ENCODE measurements at places on chromosomes 7 and 10.

GRCh38 chr7:33836797-33837355 lies 68.5 kb upstream of the BMPER start:
- no peak overlapping the region for H3K4me3 ChIP-seq
- no peaks in the 10 kb centered on the region for H3K36me3 ChIP-seq
- ATAC-seq: no peak
- H3K27ac ChIP-seq: no peak overlapping the region

DNA sequence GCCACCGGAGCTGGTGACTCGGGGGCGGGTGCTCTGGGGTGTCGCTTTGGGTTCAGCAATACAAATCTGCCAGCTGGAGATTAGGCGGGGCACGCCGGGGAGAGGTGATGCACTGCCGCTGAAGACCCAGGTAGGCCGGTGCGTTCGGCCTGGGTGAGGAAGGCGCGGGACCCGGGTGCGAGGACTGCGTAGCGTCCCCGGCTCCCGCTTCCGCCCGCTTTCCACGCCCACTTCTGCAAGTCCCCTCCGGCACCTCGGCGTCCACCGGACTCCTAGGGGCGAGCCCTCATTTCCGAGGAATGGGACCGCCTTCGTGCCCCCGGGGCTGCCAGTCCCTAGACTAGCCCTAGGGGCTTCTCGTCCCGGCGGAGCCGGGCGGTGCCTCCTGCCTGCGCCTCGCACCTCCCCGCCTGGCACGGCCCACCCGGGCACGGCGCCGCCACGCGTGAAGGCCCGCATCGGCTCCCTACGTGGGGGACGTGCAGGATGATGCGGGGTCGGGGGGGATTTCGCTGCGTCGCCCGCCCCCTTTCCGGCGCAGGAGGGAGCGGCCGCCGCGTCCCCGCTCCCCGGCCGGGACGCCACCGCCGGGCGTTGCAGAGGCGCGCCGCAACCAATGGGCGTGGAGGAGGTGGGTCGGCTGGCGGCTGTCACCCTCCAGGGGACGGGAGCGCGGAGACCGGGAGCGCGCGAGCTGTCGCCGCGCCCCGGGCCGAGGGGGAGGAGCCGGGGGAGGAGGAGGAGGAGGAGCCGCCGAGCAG lies 40.0 kb downstream of the HK1 start:
- peak overlapping the region; percentile 87 for H3K27ac ChIP-seq
- peaks cover 22% of the 10 kb centered on the region for H3K4me1 ChIP-seq
- H3K27me3 ChIP-seq: no peaks in the 10 kb centered on the region
- ATAC-seq: peak; percentile 83
- H3K36me3 ChIP-seq: peaks cover 44% of the 10 kb centered on the region

DNA sequence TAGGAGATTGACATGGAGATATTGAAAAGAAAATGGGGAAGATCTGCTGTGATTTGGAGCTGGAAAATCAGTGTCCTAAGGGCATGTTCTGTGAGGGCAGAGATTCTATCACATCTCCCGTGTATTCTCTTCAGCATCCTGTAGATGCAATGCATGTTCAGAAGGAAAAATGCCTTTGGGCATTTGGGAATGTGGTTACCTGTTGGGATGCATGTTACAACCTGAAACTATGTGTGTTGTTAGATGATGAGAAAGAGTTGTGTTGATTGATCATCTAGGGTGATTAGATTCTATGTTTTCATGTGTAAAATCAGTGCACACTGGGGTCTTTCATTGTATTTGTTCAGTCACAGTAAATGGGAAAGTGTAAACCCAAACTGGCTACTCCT lies 14.7 kb downstream of the CUZD1 start:
- no peak overlapping the region for H3K27ac ChIP-seq
- no peak overlapping the region for H3K4me3 ChIP-seq
- peaks cover 51% of the 10 kb centered on the region for H3K36me3 ChIP-seq
- H3K27me3 ChIP-seq: no peaks in the 10 kb centered on the region

DNA sequence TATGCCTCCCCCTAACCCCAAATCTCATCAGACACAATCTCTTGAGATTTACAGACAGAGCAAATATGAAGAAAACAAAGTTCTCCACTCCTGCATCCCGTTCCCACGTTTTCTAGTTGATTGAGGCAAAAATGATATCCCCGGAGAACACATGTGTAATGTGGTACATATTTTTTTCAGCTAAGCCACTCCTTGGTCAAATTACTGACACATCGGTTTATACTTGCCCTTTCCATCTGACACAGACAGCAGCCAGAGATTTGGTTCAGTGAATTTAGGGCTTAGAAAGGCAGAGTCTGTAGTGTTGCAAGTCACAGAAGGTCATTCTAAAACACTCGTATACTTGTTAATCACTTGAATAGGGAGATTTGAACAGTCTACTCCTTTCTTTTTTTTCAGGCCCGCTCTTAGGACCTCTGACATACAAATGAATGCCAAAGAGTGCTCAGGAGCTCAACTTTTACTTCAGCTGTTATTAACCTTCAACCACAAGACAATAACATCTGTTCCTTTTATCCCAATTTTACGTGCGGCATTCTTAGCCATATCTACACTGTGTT lies 1.8 kb upstream of the DDX50 start:
- peaks cover 36% of the 10 kb centered on the region for H3K36me3 ChIP-seq
- peaks cover 19% of the 10 kb centered on the region for H3K4me1 ChIP-seq
- peak overlapping the region; percentile 93 for H3K4me3 ChIP-seq
- no peaks in the 10 kb centered on the region for H3K27me3 ChIP-seq

DNA sequence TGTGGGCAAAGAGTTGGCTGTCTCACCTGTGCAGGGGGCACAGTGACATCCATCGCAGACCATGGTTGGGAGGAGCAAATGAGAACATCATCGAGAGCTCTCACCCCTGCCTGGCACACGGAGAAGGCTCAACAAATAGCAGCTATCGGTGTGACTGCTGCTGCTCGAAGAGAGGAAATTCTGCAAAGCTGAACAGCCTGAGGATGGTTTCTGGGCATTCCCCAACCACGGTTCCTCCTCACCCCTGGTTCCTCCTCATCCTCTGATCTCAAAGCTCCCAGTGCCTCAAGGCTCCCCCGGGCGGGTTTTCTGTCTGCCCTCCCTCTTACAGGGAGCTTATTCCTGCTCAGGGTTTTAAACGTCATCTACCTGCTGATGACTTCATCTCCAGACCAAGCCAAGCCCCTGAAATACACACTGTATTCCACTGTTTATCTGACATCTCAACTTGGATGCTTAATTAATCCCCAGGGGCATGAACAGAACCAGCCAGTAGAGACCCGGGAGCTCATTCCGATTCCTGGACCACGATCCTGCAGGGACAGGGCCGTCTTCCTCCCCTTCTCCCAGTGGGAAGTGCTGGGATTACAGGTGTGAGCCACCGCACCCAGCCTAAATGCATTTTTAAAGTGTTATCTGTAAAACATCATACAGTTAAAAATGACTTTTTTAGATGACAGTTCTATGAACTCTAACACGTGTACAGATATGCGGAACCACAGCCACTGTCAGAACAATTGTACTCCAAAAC lies 19.5 kb upstream of the NOM1 start:
- no peak overlapping the region for H3K27ac ChIP-seq
- peak; percentile 50 for ATAC-seq
- no peak overlapping the region for H3K4me3 ChIP-seq
- H3K4me1 ChIP-seq: peaks cover 5% of the 10 kb centered on the region

DNA sequence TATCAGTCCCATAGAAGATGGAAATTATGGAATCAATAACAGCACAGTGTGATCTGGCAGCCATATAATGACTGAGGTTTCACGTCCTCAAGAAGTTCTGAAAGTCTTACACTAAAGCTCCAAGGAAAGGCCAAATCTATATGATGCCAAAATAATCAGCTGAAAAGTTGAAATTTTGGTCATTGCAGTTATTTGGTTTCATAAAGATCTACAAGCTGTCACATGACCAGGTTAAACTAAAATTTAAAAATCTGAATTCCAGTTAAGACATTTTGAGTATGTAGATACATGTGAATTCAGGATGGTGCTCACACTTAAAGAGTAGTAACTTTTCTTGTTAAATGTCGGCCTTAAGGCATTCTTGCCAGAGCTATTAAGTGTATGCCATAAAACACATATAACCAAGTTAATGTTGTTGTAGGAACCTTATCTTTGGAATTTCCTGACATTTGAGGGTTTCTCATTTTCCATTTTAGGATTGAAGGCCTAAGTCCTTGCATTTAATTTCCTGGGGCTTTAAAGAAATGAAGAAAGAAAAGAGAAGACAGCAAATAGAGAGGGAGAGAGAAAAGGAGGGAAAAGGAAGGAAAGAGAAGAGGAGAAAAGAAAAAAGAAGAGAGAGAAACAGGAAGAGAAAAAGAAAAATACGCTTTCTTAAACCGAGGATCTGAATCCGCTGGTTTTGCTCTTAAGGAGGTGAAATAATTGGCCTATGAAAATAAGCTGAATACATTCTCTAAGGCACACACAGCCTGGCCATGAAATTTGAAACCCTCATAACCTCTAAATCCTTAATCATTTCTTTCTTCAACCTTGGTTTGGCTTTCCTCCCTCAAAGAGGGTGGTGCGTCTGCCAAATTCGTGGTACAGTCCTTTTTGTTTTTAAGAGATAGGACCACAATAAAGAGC lies 43.8 kb downstream of the DENND2A start:
- H3K27me3 ChIP-seq: peaks cover 27% of the 10 kb centered on the region
- no peak overlapping the region for H3K4me3 ChIP-seq
- no peak overlapping the region for H3K27ac ChIP-seq
- ATAC-seq: no peak
- no peaks in the 10 kb centered on the region for H3K4me1 ChIP-seq

- peaks cover 29% of the 10 kb centered on the region for H3K36me3 ChIP-seq
- H3K4me3 ChIP-seq: peak overlapping the region; percentile 69
- H3K27me3 ChIP-seq: peaks cover 39% of the 10 kb centered on the region
Measured at GRCh38 chr10:93061594-93062513, 1.3 kb downstream of the CYP26C1 start.

DNA sequence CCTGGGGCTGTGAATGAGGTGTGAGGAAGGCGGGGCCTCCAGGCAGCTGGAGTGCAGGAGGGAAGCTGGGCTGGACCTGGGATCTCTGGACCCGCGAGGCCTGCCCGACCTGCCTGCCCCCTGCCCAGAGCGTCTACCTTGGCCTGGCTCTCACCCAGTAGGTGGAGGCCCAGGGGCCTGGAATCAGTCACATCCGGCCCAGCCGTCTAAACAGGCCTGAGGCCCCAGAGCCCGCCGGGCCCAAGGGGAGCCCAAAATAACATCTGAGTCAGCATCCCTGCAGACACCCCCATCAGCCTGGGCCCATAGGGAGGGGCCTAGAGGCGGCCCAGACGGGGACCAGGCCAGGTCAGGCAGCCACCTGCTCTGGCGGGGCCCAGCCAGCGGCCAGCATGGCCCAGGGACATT lies 15.1 kb upstream of the ELN start:
- H3K27me3 ChIP-seq: no peaks in the 10 kb centered on the region
- H3K27ac ChIP-seq: no peak overlapping the region
- no peaks in the 10 kb centered on the region for H3K4me1 ChIP-seq
- H3K4me3 ChIP-seq: no peak overlapping the region
- ATAC-seq: no peak

GRCh38 chr10:5910323-5911100 lies 20.5 kb downstream of the FBH1 start:
- H3K36me3 ChIP-seq: peaks cover 97% of the 10 kb centered on the region
- H3K4me3 ChIP-seq: no peak overlapping the region
- H3K4me1 ChIP-seq: peaks cover 10% of the 10 kb centered on the region
- no peak overlapping the region for H3K27ac ChIP-seq
- ATAC-seq: no peak

- H3K4me1 ChIP-seq: peaks cover 4% of the 10 kb centered on the region
Measured at GRCh38 chr7:5586963-5587348, 163.3 kb upstream of the TNRC18 start.

GRCh38 chr10:29811751-29812427 lies 177.1 kb upstream of the SVIL start:
- no peaks in the 10 kb centered on the region for H3K4me1 ChIP-seq
- H3K36me3 ChIP-seq: no peaks in the 10 kb centered on the region
- H3K27me3 ChIP-seq: peaks cover 21% of the 10 kb centered on the region
- no peak overlapping the region for H3K27ac ChIP-seq
- H3K4me3 ChIP-seq: no peak overlapping the region
- peak; percentile 91 for ATAC-seq

DNA sequence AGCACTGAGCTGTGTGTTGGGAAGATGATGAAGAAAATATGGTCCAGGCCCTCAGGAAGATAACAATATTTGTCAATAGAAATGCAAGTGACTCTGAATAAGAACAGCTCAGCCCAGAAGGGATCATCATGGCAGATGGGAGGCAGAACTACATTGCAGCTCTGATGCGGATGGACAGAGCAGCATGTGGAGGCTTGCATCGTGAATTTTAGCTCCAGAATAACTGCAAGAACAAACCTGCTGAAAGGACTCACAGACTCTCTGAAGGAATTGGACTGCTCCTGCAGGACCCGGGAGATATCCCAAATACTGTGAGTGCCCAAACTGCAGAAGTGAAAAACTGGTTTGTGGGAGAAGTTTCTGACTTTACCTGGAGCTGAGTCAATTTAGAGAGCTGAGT lies 80.6 kb upstream of the LAMB4 start:
- H3K27ac ChIP-seq: no peak overlapping the region
- ATAC-seq: no peak
- no peak overlapping the region for H3K4me3 ChIP-seq
- H3K27me3 ChIP-seq: peaks cover 18% of the 10 kb centered on the region
- no peaks in the 10 kb centered on the region for H3K36me3 ChIP-seq

DNA sequence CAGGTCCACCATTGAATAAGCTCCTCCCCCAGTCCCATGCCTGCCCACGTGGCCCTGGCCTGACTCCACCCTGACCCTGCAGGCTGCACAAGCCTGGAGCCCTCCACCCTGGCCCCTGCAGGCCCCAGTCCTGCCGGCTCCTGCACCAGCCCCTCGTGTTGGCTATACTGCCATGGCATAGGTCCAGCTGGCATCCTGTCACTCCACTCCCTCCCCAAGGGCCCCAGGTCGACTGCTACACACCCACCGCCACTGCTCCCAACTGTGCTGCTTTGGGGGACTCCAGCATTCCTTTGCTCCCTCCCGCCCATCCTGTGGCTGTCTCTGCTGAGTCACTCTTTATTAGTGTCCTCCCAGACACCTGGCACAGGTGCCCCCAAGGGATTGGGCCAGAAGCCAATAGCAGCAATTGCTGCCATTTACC lies 32.4 kb upstream of the HSPA12A start:
- H3K4me3 ChIP-seq: no peak overlapping the region
- peaks cover 10% of the 10 kb centered on the region for H3K27me3 ChIP-seq
- no peaks in the 10 kb centered on the region for H3K36me3 ChIP-seq

GRCh38 chr10:105691811-105692210 lies 1050.7 kb downstream of the SORCS3 start:
- H3K4me1 ChIP-seq: no peaks in the 10 kb centered on the region
- H3K36me3 ChIP-seq: no peaks in the 10 kb centered on the region
- no peaks in the 10 kb centered on the region for H3K27me3 ChIP-seq
- no peak overlapping the region for H3K4me3 ChIP-seq

GRCh38 chr7:139739863-139740597 lies 37.8 kb downstream of the HIPK2 start:
- H3K4me3 ChIP-seq: no peak overlapping the region
- H3K27me3 ChIP-seq: no peaks in the 10 kb centered on the region
- peaks cover 18% of the 10 kb centered on the region for H3K36me3 ChIP-seq

GRCh38 chr7:87000344-87000743 lies 59.1 kb downstream of the ELAPOR2 start:
- H3K4me1 ChIP-seq: peaks cover 4% of the 10 kb centered on the region
- no peak for ATAC-seq
- H3K27me3 ChIP-seq: peaks cover 3% of the 10 kb centered on the region
- no peak overlapping the region for H3K27ac ChIP-seq
- H3K36me3 ChIP-seq: no peaks in the 10 kb centered on the region

GRCh38 chr10:106680061-106680460 lies 484.4 kb downstream of the SORCS1 start:
- H3K27ac ChIP-seq: no peak overlapping the region
- no peaks in the 10 kb centered on the region for H3K4me1 ChIP-seq
- no peaks in the 10 kb centered on the region for H3K27me3 ChIP-seq
- no peak overlapping the region for H3K4me3 ChIP-seq
- no peaks in the 10 kb centered on the region for H3K36me3 ChIP-seq

Measured in activated T-helper 17 cell treated with anti-CD3 and anti-CD28 coated beads, Interleukin-2, amount 50 U/mL, for 72 hours (primary cell).